Kidney (tissue), 22 donors: ENCODE measurements at places on chromosomes 2 and 18.

- DNase-seq, result no peak
Observed at GRCh38 chr2:172693037-172693436, 42.6 kb upstream of the RAPGEF4 start.

DNA sequence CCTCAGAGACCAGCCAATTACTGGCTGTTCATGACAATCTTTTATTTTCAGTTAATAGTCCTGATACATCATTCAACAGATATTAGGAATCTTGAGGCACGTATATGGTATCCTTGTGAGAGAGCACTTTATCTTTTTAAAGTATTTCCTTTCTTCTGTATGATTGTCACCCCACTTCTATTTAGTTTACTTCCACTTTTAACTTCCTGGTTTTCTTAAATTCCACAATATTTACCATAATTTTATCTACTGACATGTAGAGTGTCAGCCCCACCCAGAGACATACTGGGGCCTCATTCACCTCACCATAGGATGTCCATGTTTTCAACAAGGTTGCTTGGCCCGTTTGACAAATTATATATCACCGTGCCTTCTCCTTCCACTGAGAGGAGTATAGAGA lies 182.9 kb upstream of the ID2 start:
- DNase-seq, result no peak

- DNase-seq, result no peak
Observed at GRCh38 chr2:56299171-56299691, 115.4 kb downstream of the CCDC85A start.

- no peak for DNase-seq
Observed at GRCh38 chr2:152626911-152627339, 90.3 kb downstream of the PRPF40A start.

GRCh38 chr2:235230821-235231601 lies 262.8 kb upstream of the AGAP1 start:
- DNase-seq, result no peak
